ENCODE measurements at places on chromosomes 2 and 18. TPM values are rescaled to one million over a fixed set of nuclear protein-coding genes. Genes with fewer than 3 reads are reported as not detected.

- H3K36me3 ChIP-seq: no peaks in the 10 kb centered on the region
- DNase-seq: no peak
- H3K27me3 ChIP-seq: peaks cover 6% of the 10 kb centered on the region
- no peaks in the 10 kb centered on the region for H3K4me1 ChIP-seq
Observed at GRCh38 chr18:44437603-44438002, 243.1 kb upstream of the SETBP1 start.

GRCh38 chr18:59659508-59660170 is 37.6 kb downstream of the CCBE1 start:
- no peak overlapping the region for H3K27ac ChIP-seq
- DNase-seq: no peak
- peaks cover 15% of the 10 kb centered on the region for H3K27me3 ChIP-seq

DNA sequence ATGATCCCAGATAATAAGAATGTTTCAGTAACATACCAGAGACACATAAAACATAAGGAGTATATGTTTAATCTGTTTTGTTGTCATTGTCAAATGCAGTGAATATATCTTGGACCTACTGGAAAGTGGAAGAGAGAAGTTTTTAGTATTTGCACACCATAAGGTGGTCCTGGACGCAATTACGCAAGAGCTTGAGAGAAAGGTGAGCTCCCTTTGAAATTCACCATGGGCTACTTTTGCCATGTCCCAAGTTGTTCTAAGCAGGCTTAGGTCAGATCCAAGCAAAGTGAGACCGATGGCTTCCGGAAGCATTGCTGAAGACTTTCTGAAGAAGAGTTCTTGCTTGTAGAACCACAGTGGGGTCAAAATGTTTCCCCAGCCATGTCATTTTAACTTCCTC is 30.8 kb upstream of the RPL37A start:
- no peak overlapping the region for H3K27ac ChIP-seq
- no peak overlapping the region for H3K4me3 ChIP-seq
- no peaks in the 10 kb centered on the region for H3K27me3 ChIP-seq
- no peak for DNase-seq
- H3K36me3 ChIP-seq: no peaks in the 10 kb centered on the region

DNA sequence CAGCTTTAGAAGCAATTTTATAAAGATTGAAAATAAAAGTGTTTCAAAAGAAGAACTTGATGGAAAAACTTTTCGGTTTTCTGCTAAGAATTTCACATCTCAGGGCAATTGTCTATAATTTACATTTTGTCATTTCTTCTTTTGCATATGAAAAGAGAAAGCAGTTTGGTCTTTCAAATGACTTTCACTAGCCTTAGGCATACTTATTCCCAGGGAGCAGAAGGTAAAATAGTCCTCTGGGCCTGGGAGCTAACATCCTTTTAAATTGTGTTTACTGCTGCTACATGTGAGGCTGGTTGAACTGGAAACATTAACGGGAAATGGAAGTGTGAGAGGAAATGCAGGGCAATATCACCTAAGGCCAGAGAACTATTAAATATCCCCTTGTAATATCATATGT is 37.1 kb downstream of the MYO3B start:
- no peak overlapping the region for H3K4me3 ChIP-seq
- peaks cover 8% of the 10 kb centered on the region for H3K36me3 ChIP-seq
- no peak overlapping the region for H3K27ac ChIP-seq
- H3K4me1 ChIP-seq: no peaks in the 10 kb centered on the region
- no peak for DNase-seq

- no peaks in the 10 kb centered on the region for H3K27me3 ChIP-seq
- H3K27ac ChIP-seq: no peak overlapping the region
- DNase-seq: no peak
- H3K36me3 ChIP-seq: no peaks in the 10 kb centered on the region
- no peak overlapping the region for H3K4me3 ChIP-seq
Observed at GRCh38 chr2:44324971-44325426, 36.3 kb downstream of the PREPL start.

- peaks cover 3% of the 10 kb centered on the region for H3K27me3 ChIP-seq
- peak overlapping the region; percentile 46 for H3K27ac ChIP-seq
- H3K4me3 ChIP-seq: no peak overlapping the region
- H3K4me1 ChIP-seq: peaks cover 45% of the 10 kb centered on the region
- H3K36me3 ChIP-seq: peaks cover 3% of the 10 kb centered on the region
Observed at GRCh38 chr2:69948032-69948962, 13.1 kb downstream of the ASPRV1 start.

GRCh38 chr2:223469270-223470046 is 132.7 kb downstream of the SCG2 start:
- DNase-seq: no peak
- H3K4me1 ChIP-seq: no peaks in the 10 kb centered on the region
- H3K36me3 ChIP-seq: no peaks in the 10 kb centered on the region
- no peak overlapping the region for H3K4me3 ChIP-seq
- no peaks in the 10 kb centered on the region for H3K27me3 ChIP-seq

- peaks cover 43% of the 10 kb centered on the region for H3K4me1 ChIP-seq
- no peaks in the 10 kb centered on the region for H3K27me3 ChIP-seq
- no peak overlapping the region for H3K27ac ChIP-seq
- DNase-seq: no peak
- no peaks in the 10 kb centered on the region for H3K36me3 ChIP-seq
- no peak overlapping the region for H3K4me3 ChIP-seq
Observed at GRCh38 chr2:9700109-9700495, 69.3 kb upstream of the YWHAQ start.

DNA sequence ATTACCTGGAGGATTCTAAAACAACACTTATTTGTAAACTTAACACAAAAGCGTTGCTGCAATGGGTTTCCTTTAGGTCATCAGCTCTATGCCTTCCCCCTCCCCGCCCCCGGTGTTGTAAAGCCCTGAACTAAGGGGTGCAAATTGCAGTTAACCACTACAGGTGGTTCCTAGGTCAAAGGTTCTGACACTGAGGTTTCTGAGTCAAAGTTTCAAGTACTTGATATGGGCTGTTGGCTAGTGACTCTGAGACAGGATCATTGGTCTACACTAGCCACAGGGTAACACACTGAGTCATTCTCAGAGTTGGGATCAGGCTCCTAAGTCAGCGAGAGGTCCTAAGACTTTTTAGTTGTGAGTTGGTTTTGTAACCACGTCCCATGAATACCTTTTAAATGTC is 15.4 kb downstream of the IL1B start:
- H3K4me3 ChIP-seq: no peak overlapping the region
- no peaks in the 10 kb centered on the region for H3K27me3 ChIP-seq
- H3K4me1 ChIP-seq: peaks cover 21% of the 10 kb centered on the region
- DNase-seq: no peak

GRCh38 chr2:208584378-208584985 is 177.9 kb downstream of the PTH2R start:
- no peaks in the 10 kb centered on the region for H3K27me3 ChIP-seq
- DNase-seq: no peak
- H3K4me3 ChIP-seq: no peak overlapping the region
- no peak overlapping the region for H3K27ac ChIP-seq
- no peaks in the 10 kb centered on the region for H3K4me1 ChIP-seq

DNA sequence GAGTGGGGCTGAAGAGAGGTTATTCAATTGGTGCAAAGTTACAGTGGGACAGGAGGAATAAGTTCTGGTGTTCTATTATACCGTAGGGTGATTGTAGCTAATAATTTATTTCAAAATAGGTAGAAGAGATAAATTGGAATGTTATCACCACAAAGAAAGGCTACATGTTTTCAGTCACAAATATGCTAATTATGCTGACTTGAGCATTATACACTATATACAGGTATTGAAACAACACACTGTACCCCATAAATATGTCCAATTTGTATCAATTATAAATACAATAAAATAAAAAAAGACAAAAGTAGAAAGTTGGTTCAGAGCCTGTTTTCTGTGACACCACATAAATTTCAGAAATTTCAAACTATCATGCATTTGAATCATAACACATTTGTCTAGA is 97.7 kb downstream of the CDH19 start:
- DNase-seq: no peak
- no peaks in the 10 kb centered on the region for H3K27me3 ChIP-seq
- no peak overlapping the region for H3K27ac ChIP-seq
- no peaks in the 10 kb centered on the region for H3K4me1 ChIP-seq
- H3K36me3 ChIP-seq: no peaks in the 10 kb centered on the region
- H3K4me3 ChIP-seq: no peak overlapping the region

DNA sequence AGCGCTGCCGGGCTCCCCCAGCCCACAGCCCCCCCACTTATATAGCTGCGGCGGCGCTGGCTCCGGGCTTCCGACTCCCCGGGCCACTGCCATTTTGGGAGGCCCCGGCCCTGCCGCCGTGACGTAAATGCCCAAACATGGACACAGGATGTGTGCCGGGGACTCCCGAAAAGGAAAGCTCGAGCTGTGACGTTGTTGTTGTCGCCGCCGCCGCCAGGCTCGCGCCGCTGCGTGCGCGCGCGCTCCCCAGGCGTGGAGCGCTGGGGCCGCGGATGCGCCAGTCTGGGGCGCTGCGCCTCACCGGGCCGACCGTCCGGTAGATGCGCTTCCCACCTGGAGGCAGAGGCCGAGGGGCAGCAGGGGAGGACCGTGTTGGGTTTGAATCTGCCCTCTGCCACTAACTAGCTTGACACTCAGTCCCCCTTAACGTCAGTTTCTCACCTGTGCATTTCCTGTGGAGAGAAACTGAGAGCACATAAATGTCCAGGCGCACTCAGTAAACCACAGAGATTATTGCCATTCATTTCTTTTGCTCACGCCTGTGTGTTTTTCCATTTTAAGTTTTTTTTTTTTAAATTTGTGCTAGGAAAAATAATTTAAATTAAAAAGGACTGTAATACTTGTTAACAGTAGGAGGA is at the start of gene EGR4:
Gene EGR4 (minus strand): TSS at position 15 of the 638 bp plus-strand sequence. CDS start 231 bp downstream, outside the sequence.
- peak; percentile 88 for DNase-seq
- H3K4me3 ChIP-seq: peak within 1 kb of the TSS; percentile 79
- H3K27ac ChIP-seq: peak within 1 kb of the TSS; percentile 61
- H3K4me1 ChIP-seq: peaks cover 19% of the 10 kb centered on the region
- peaks cover 63% of the 10 kb centered on the region for H3K27me3 ChIP-seq
- no peaks in the 10 kb centered on the region for H3K36me3 ChIP-seq

- no peaks in the 10 kb centered on the region for H3K27me3 ChIP-seq
- H3K4me3 ChIP-seq: no peak overlapping the region
- no peak overlapping the region for H3K27ac ChIP-seq
Observed at GRCh38 chr2:147789720-147790119, 55.1 kb upstream of the ACVR2A start.

DNA sequence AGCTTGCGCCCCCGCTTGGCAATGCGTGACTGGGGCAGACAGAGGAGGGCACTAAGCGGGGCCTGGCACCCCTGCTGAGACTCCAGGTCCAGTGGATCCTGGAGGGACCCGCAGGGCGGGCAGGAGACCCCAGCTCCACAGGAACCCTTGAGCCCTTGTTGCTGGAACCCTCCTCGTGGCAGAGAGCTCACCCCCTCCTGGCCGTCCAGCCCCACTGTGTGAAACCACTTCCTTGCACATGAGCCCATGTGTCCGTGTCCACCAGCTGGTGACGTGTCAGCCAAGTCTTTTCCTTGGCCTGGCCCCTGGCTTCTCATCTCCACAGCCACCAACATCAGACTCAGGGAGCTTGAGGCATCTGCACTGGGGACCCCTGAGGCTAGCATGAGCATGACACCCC is 38.0 kb downstream of the BIN1 start:
- H3K36me3 ChIP-seq: no peaks in the 10 kb centered on the region
- no peak overlapping the region for H3K27ac ChIP-seq
- H3K4me3 ChIP-seq: no peak overlapping the region
- H3K27me3 ChIP-seq: no peaks in the 10 kb centered on the region

DNA sequence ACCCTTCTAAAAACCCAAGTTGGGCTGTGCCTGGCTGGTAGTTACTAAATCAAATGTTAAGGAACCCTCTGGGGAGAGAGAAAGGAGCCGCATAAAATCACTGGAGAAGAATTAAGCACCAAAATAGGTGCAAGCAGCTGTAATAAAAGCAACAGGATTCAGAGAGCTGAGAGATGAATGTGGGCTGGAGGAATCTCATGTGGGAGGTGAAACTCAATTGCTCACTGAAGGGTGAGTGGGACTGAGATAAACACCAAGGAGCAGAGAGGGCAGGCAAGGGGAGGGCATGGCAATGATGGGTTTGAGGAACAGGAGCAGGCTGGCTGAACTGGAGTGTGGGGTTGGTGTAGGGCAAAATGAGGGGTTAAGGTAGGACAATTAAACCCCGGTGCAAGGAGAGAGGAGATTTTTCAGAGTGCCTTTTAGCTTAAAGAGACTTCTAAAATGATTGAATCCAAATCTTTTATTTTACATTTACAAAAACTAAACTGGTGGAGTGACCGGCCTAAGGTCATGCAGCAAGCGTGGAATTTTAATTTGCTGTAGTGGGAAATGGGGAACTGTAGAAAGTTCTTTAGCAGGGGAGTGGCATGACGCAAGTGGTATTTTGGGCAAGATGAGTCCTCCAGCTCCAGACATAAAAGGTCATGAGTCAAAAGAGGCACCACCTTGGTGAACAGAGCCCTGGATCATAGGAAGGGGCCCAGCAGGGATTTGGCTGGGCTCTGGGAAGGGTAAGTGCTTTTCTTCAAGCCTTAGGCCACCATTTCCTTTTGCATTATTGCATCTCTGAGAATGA is 10.5 kb downstream of the PLB1 start:
- H3K4me1 ChIP-seq: peaks cover 12% of the 10 kb centered on the region
- no peaks in the 10 kb centered on the region for H3K27me3 ChIP-seq
- no peaks in the 10 kb centered on the region for H3K36me3 ChIP-seq
- no peak overlapping the region for H3K27ac ChIP-seq
- no peak for DNase-seq

DNA sequence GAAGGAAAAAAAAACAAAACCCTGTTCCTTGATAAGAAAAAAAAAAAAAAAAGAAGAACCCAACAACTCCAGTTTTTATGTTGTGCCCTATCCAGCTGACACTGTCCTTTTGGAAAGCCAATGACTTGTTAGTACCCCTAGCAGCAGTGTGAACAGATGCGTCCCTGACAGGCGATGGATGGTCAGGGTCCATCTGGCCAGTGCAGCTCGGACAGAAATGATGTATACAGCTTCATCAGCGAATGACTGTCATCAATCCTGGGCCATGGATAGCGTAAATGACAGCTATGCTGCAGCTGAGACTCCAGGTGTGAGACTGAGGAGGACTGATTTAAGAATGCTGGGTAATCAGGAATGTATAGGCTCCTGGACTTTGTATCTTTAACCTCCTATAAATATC is 318.8 kb upstream of the FIGN start:
- no peak for DNase-seq
- no peak overlapping the region for H3K27ac ChIP-seq
- H3K36me3 ChIP-seq: no peaks in the 10 kb centered on the region
- no peaks in the 10 kb centered on the region for H3K27me3 ChIP-seq
- H3K4me1 ChIP-seq: no peaks in the 10 kb centered on the region
- H3K4me3 ChIP-seq: no peak overlapping the region

GRCh38 chr2:127675331-127676261 is at the start of gene LIMS2:
TSS of gene LIMS2 (minus strand) at chr2:127675530. CDS start at chr2:127675024, 506 bp downstream.
- H3K4me1 ChIP-seq: peaks cover 13% of the 10 kb centered on the region
- peak; percentile 12 for DNase-seq
- no peak within 1 kb of the TSS for H3K27ac ChIP-seq
- H3K36me3 ChIP-seq: no peaks in the 10 kb centered on the region
- peak within 1 kb of the TSS; percentile 86 for H3K4me3 ChIP-seq
- peaks cover 74% of the 10 kb centered on the region for H3K27me3 ChIP-seq

- peaks cover 11% of the 10 kb centered on the region for H3K27me3 ChIP-seq
- no peak overlapping the region for H3K4me3 ChIP-seq
- H3K27ac ChIP-seq: no peak overlapping the region
- no peaks in the 10 kb centered on the region for H3K4me1 ChIP-seq
- no peak for DNase-seq
Observed at GRCh38 chr2:177816766-177817165, 255.8 kb downstream of the PDE11A start.

The RIT2 gene
- polyA plus RNA-seq: not detected

The C2orf78 gene
- not detected for polyA plus RNA-seq

The SCG2 gene
- polyA plus RNA-seq: not detected

The ALLC gene
- not detected for polyA plus RNA-seq

The IL18R1 gene
- 1.4 TPM for polyA plus RNA-seq

The ARL4C gene
- polyA plus RNA-seq: 140 TPM

The THSD7B gene
- polyA plus RNA-seq: not detected
